Smooth muscle cell of trachea (primary cell): ENCODE measurements at places on chromosomes 7 and 10. TPM values are rescaled to one million over a fixed set of nuclear protein-coding genes. Genes with fewer than 3 reads are reported as not detected.

OR2A12 gene
- total RNA-seq: not detected in 2 replicates

GLI3 gene
- 6.9 and 9.3 TPM in 2 replicates for total RNA-seq

NOLC1 gene
- 25.9 and 28.4 TPM in 2 replicates for total RNA-seq

C7orf57 gene
- total RNA-seq: not detected in 2 replicates

CRYGN gene
- total RNA-seq: 0.58 and 0.83 TPM in 2 replicates
